ENCODE measurements at places on chromosomes 2 and 18. TPM values are rescaled to one million over a fixed set of nuclear protein-coding genes. Genes with fewer than 3 reads are reported as not detected.

Gene ZNF521
- 17.6 TPM for total RNA-seq

Gene TUBA4B
- total RNA-seq = not detected

Gene LAMA3
- total RNA-seq = 0.08 TPM

Gene STAT4
- total RNA-seq = 0.16 TPM

Gene ACVR1C
- 3.4 TPM for total RNA-seq

Gene PKDCC
- 361 TPM for total RNA-seq

Gene CNDP1
- total RNA-seq = not detected

Gene POTEI
- total RNA-seq = 0.47 TPM

Gene HOXD8
- total RNA-seq = 8.6 TPM

Gene DUSP2
- 1.0 TPM for total RNA-seq

Measured in SJCRH30 (cell line).